SW480 (cell line): ENCODE measurements at places on chromosomes 12 and 14.

GRCh38 chr12:16090974-16091373, 179.8 kb downstream of the DERA start:
- DNase-seq, result no peak

DNA sequence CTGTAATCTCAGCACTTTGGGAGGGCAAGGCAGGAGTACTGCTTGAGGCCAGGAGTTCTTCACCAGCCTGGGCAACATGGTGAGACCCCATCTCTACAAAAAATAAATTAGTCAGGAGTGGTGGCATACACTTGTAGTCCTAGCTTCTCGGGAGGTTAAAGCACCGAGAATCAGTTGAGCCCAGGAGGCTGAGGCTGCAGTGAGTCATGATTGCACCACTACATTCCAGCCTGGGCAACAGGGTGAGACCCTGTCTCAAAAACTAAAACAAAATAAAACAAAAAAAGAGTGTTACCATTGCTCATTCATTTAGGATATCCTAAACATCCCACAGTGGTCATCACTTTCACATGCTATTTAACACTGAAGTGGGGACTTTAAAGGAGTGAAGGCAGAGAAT, 7.8 kb downstream of the NEK9 start:
- no peak for DNase-seq

GRCh38 chr12:116838365-116838764, 42.9 kb downstream of the HRK start:
- DNase-seq, result no peak

- DNase-seq, result no peak
Measured at GRCh38 chr14:98935921-98936320, 336.1 kb downstream of the BCL11B start.

GRCh38 chr12:70919597-70920035, 922 bp downstream of the PTPRR start:
- DNase-seq, result no peak

GRCh38 chr12:2775431-2775830, 19.3 kb upstream of the FKBP4 start:
- no peak for DNase-seq

- no peak for DNase-seq
Measured at GRCh38 chr14:85296456-85297210, 233.3 kb upstream of the FLRT2 start.

- no peak for DNase-seq
Measured at GRCh38 chr12:6638305-6638704, 2.5 kb upstream of the LPAR5 start.

DNA sequence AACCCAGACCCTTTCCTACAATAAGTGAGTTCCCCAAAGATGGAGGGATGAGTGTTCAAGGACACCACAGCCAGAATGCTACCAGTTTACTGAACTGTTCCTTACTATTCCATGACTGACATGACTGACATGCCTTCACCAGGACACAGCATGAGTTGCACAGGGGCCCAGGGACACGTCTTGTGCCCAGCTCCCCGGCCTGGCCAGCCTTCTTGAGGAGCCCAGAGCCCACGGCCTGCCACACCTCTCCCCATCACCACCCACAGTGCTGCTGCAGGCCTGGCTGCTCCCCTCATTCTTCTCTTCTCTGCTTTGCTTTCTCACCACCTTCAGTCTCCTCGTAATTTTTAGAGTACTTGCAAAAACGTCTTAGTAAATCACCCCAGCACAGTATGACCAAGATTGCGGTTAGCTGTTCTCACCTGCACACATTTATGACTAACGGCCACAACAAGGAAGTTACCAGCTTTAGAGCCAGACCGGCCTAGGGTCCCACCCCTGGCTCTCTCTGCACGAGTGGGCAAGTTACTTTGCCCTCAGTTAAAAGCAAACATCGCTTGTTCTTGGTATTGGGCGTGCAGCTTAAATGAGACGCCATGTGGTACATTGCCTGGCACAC, 18.5 kb downstream of the PPP2R5E start:
- no peak for DNase-seq

DNA sequence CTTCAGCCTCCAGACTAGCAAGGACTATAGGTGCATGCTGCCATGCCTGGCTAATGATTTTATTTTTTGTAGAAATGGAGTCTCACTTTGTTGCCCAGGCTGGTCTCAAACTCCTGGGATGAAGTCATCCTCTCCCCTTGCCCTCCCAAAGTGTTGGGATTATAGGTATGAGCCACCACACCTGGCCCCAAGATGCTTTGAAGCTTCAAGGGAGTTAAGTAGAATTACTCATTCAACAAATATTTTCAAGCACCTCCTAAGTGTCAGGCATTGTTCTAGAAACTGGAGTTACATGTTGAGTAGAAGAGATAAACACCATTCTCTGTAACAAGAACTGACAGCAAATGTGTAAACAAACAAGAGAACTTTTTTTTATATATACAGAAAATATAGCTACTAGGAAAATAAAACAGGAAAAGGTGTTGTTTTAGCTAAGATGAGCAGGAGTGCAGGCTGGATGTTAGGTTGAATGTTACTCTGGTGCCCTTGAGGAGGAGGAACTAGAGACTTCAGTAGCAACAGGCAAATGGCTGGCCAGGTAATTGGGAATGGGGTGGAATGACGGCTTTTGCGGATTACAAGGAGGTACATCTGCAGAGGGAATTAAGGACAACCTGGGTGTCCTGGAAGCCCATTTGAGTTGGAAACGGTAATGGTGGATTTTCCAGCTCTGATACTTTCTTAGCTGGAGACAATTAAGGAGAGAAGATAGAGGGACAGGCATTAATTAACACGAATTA, 32.0 kb upstream of the CFAP54 start:
- peak; percentile 36 for DNase-seq

GRCh38 chr14:32332415-32333316, 3.6 kb downstream of the AKAP6 start:
- DNase-seq, result no peak

GRCh38 chr12:2754208-2754607, 40.6 kb upstream of the FKBP4 start:
- DNase-seq, result no peak

DNA sequence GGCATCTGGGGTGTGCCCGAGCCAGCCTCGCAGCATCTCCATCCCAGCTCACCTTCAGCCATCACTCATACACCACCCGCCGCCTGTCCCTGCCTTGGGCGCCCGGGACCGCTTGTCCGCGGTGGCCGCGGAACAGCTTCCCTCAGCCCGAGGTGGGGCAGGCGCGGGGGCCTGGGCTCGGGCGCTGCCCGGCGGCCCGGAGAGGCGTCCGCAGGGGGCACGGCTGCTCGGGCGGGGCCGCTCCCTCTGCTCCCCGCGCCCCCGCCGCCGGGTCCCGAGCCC, 430 bp downstream of the SLC41A2 start:
- peak; percentile 49 for DNase-seq

GRCh38 chr14:21723431-21724045, 49.9 kb upstream of the OR4E1 start:
- peak; percentile 22 for DNase-seq

DNA sequence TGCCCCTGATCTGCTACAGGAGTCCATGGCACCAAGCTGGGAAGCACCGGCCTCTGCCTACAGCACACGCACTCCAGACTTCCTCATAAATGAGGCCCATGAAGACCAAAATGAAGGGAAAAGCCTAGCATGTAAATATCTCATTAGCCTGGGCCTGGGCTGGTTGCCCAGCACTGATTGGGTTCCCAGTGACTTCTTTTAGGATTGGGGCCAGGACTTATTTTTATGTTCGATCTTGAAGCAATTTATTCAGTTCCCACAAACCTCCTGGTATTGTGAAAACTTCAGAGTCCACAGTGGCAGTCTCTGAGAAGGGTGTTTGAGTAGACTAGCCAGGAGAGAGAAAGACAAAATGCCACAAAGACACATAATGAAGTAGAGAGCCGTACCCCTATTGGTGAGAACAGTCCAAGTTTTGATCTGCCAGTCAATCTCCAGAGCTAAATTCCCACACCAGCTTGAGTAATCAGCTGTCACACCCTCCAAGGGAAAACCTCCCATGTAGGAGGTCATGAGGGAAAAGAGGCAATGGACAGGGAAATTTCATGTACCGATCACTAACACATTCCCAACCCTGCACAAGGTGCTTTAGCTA, 78.2 kb downstream of the PHLDA1 start:
- peak; percentile 70 for DNase-seq

DNA sequence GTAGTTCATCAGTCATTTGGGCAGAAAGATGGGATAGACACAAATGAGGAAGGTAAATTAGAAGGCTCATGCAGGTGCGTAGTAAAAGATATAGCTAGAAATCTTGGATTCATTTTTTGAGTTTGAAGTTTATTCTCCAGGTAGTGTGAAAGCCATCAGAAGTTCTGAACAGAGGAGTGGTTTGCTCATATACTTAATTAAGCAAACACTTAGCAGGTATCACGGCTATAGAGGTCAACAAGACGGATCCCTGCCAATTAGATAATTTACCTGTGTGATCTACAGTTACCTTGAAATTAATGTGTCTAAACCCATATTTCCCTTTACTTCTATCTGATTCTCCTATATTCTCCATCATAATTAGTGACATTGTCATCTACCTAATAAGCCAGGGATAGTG, 29.7 kb downstream of the PALS1 start:
- DNase-seq, result no peak

- DNase-seq, result no peak
Measured at GRCh38 chr14:102238131-102238530, 66.8 kb downstream of the MOK start.

- no peak for DNase-seq
Measured at GRCh38 chr14:33592297-33592696, 358.6 kb downstream of the EGLN3 start.

DNA sequence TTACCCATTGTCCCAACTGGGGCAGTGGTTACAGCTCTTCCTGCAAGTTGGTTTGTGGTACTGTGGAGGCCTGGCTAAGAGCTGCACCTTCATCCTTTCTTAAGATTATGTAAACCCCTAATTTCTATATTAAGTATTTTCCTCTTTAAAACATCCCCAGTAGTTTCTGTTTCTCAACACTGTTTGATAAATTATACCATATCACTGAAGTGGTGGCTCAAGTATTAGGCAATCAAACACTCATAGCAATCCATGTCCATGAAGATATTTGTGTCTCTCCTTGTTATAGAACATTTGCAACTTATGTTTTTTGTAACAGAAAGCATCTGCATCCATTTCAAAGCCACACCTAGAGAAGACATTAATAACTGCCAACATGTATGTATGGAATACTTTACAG, 31.8 kb downstream of the ATXN3 start:
- no peak for DNase-seq

GRCh38 chr14:20743556-20743955, 2.1 kb upstream of the EDDM3A start:
- no peak for DNase-seq

GRCh38 chr14:71566276-71566675, 366.0 kb upstream of the RGS6 start:
- no peak for DNase-seq

DNA sequence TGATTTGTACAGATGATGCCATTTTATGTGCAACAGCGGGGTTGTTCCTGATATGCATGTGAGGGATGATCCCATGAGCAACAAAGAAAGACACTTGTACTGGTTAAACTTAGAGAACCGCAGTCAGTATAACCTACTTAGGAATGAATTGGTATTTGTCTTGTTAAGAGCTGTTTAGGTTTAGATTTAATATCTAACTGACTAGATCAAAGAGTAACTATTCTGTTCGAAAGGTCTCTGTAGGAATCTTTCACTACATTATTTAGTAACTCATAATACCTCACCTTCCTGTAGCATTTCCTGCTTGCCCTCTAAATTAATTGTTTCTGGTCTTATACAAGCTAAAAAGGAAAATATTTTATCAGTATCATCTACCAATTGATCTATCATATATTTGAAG, 350.4 kb downstream of the TRHDE start:
- no peak for DNase-seq

DNA sequence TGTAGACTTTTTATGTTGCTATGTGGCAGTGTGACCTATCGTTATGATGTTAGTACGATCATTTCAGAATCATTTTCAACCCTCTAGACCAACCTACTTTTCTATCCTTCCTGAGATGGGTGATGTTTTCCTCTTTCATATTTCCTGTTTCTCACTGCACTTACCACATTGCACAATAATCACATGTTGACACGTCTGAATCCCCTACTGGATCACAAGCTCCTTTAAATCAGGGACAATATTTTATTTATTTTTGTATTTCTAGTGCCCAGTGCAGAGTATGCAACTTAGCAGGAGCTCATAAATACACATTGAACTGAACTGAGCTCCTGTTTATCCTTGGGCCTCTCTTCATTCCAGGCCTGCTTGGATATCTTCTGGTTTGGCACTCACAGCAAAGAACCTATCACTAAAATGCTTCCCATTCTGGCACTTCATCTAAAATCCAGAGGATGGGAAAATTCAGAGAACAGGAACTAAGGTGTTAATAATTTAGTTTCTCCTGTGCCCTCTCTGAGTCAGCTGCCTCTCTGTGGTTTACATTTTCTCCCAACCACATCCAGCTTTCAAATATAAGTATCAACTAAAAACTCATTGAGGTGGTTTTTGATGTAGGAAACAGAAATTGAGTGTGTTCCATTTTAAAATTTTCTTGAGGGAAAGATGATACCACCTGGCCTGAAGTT, 69.4 kb upstream of the DYRK2 start:
- no peak for DNase-seq

DNA sequence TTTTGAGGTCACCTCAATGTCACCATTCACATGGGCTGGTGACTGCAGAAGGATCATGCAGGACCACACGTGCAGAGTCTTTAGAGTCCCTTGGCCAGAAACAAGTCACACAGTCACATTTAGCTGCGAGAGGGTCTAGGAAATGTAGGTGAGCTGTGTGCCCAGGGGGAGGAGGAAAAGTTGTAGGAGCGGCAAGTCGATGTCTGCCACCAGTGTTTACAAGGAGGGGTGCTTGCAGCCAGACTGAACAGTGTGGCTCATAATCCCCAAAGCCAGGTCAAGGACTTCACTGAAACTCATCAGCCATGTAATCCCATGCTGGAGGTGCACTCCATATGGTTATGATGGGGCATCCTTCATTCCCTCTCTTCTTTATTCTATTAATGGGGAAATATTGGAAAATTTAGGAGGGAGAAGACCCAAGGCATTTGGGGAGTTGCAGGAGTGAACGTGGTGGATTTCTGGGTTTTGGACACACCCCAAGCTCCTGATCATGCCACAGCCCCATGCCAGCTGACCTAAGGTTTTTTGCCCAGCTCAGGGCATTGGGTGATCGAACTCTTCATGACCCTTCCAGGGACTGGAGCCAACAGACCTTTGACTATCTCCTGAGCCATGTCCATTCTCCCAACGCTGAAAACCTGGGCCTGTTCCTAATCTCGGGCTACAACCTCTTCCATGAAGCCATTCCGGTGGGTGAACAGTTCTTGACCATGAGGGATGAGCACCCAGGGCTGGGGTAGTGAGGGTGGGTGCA, 7.2 kb downstream of the DAO start:
- no peak for DNase-seq

GRCh38 chr12:46442239-46442638, 69.7 kb upstream of the SLC38A2 start:
- no peak for DNase-seq
